ENCODE measurements at places on chromosomes 2 and 18. TPM values are rescaled to one million over a fixed set of nuclear protein-coding genes. Genes with fewer than 3 reads are reported as not detected.

DNA sequence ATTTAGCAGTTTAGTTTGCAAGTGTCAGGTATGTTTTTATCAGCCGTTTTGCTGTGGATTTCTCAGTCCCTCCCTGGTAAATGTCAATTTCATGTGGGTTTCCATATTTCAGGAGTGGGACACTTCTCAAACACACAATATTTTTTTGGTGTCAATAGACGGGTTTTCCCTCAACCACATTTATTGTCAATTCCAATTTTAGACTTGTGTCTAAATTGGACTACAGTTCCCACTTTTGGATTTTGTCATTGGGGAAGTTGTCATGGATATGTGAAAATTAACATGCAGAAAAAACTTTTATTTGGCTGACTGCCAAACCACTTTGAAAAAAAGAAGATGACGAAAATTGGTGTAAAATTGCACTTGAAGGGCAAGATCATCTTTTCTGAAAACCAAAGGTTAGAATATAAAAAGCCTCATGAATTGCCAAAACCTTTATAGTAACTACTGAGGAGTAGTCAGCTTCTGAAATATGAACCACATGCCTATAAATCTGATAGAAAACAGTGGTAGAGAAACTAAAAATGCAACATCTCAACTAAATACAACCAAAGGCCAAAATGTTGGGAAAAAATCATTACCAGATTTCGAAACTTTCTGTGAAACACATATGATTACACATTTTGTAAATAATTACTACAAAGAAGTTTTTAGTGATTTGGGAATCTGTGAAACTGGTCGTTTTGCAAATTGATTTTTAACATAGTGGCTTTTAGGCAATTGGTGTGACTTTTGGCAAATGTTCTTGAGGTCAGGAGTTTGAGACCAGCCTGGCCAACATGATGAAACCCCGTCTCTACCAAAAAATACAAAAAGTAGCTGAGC lies 106.4 kb downstream of the BCL2L11 start:
- H3K4me1 ChIP-seq: peaks cover 4% of the 10 kb centered on the region
- no peak for DNase-seq
- H3K27ac ChIP-seq: no peak overlapping the region
- no peaks in the 10 kb centered on the region for H3K36me3 ChIP-seq
- no peak overlapping the region for H3K4me3 ChIP-seq

- no peak for DNase-seq
- H3K4me3 ChIP-seq: no peak overlapping the region
- H3K4me1 ChIP-seq: no peaks in the 10 kb centered on the region
- H3K36me3 ChIP-seq: no peaks in the 10 kb centered on the region
- no peak overlapping the region for H3K27ac ChIP-seq
These were observed 411.1 kb downstream of the NRXN1 start for GRCh38 chr2:50620783-50621182.

DNA sequence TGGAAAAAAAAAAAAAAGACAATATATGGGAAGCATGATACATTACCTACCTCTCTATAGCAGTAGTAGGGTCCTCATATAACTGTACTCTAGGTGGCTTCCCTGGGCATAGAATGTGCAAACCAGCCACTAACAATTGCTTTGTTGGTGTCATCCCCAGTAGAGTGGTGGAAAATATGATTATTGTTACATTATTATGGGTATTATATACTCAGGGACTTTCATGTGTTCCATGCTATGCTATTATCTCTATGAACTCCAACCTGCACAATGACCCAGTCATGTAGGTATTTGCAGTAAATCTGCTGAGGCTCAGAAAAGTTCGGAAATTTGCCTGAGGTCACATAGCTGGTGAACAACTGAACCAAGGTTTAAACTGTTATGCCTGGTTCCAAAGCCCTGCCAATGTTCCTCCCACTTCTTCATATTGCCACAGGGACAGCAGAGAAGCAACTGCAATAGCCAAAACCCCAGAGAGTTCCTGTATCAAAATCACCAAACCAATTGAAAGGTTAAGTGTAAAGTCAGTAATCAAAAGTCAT lies 52.6 kb upstream of the MAP4K4 start:
- H3K4me1 ChIP-seq: no peaks in the 10 kb centered on the region
- no peak overlapping the region for H3K4me3 ChIP-seq
- H3K27me3 ChIP-seq: no peaks in the 10 kb centered on the region

- peak overlapping the region; percentile 30 for H3K4me3 ChIP-seq
- no peak for DNase-seq
- no peak overlapping the region for H3K27ac ChIP-seq
- peaks cover 26% of the 10 kb centered on the region for H3K4me1 ChIP-seq
These were observed 1.1 kb upstream of the FZD5 start for GRCh38 chr2:207770602-207771404.

- no peak overlapping the region for H3K27ac ChIP-seq
- peak; percentile 65 for DNase-seq
- H3K27me3 ChIP-seq: no peaks in the 10 kb centered on the region
- no peak overlapping the region for H3K4me3 ChIP-seq
- H3K4me1 ChIP-seq: no peaks in the 10 kb centered on the region
- H3K36me3 ChIP-seq: peaks cover 5% of the 10 kb centered on the region
These were observed 1139.6 kb upstream of the FAM98A start for GRCh38 chr2:34738691-34739090.

DNA sequence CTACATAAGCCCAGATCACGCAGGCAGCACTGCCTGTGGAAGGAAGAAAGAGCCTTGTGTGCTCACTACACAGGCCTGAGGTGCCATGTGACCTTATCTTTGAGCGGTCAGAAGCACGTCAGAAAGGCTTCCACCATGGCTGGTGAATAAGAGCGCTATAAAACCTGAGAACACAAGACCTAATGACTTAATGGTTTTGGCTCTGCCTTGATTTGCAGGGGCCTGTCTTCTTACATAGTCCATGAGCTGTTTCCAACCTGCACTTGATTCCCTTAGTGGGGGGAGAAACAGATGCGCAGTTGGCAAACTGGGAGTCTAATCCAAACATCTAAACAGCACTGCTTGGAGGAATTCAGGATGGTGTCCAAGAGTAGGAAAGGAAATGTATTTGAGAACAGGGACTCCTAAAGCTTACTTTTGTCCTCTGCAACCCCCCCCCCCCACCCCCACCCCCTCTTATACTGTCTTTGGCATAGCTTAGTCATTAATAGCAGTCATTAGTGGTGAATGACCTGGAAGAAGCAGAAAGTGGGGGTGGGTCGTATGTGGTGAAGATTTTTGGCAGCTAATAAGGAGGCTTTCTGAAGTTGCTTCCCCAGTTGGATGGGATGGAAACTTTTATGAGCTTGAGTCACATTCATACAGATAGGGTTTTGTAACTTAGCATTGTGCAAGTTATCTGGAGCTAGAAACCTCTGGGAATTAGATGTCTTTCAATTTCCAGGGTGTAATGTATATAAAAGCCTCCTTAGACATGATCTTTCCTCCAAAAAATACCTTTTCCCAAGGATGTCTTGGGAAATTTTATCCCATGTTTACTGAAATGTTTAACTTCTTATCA lies 454.1 kb downstream of the MEIS1 start:
- H3K27ac ChIP-seq: no peak overlapping the region
- no peaks in the 10 kb centered on the region for H3K27me3 ChIP-seq
- no peaks in the 10 kb centered on the region for H3K4me1 ChIP-seq
- H3K36me3 ChIP-seq: no peaks in the 10 kb centered on the region
- H3K4me3 ChIP-seq: no peak overlapping the region

DNA sequence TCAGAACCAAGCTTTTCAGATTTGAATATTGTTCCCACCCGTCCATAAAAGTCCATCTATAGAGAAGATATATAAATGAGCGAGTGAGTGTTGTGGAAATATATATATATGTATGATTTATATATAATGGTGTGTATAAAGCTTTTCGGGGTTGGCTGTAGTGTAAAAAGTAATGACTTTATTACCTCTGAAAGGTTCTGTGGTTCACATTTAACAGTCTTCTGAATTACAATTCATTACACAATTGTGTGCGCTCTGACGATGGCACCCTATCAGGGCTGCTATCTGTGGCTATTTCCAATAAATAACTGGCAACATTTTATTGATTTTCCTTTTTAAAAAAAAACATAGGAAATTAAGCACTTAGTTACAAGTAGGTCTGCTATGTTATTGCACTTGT lies 2.7 kb upstream of the BCL11A start:
- no peaks in the 10 kb centered on the region for H3K27me3 ChIP-seq
- peaks cover 7% of the 10 kb centered on the region for H3K4me1 ChIP-seq
- peak overlapping the region; percentile 55 for H3K4me3 ChIP-seq
- no peaks in the 10 kb centered on the region for H3K36me3 ChIP-seq
- no peak for DNase-seq

GRCh38 chr18:60044290-60045006 lies 144.7 kb downstream of the PMAIP1 start:
- no peak overlapping the region for H3K4me3 ChIP-seq
- H3K4me1 ChIP-seq: no peaks in the 10 kb centered on the region
- no peaks in the 10 kb centered on the region for H3K36me3 ChIP-seq
- no peak for DNase-seq

- H3K4me3 ChIP-seq: no peak overlapping the region
- H3K27ac ChIP-seq: no peak overlapping the region
- no peak for DNase-seq
- no peaks in the 10 kb centered on the region for H3K4me1 ChIP-seq
- no peaks in the 10 kb centered on the region for H3K36me3 ChIP-seq
These were observed 144.2 kb upstream of the ARL4C start for GRCh38 chr2:234641086-234641485.

GRCh38 chr2:68468801-68469200 lies 1.4 kb downstream of the APLF start:
- H3K4me3 ChIP-seq: no peak overlapping the region
- no peaks in the 10 kb centered on the region for H3K36me3 ChIP-seq
- H3K27me3 ChIP-seq: no peaks in the 10 kb centered on the region
- DNase-seq: no peak
- no peak overlapping the region for H3K27ac ChIP-seq

DNA sequence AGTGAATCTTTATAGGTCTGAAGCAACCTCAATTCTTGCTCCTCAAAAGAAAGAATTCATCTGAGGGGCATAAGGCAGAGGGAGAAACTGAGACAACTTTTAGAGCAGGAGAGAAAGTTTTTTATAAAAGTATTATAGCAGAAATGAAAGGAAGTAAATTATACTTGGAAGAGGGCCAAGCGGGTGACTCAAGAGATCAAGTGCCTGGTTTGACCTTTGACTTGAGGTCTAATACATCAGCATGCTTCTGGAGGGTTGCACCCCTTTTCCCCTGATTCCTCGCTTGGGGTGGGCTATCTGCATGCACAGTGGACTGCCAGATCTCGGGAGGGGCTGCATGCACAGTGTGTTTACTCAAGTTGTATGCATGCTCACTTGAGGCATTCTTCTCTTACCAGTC lies 268.5 kb upstream of the LRATD1 start:
- H3K4me1 ChIP-seq: no peaks in the 10 kb centered on the region
- no peak overlapping the region for H3K4me3 ChIP-seq
- peaks cover 1% of the 10 kb centered on the region for H3K27me3 ChIP-seq
- no peaks in the 10 kb centered on the region for H3K36me3 ChIP-seq
- no peak overlapping the region for H3K27ac ChIP-seq

SERPINB13 gene
- total RNA-seq: not detected

QPCT gene
- total RNA-seq: 3.9 TPM

SOX11 gene
- total RNA-seq: 56.5 TPM

BOLL gene
- total RNA-seq: not detected

DUSP28 gene
- 2.1 TPM for total RNA-seq
